ENCODE measurements at places on chromosomes 4 and X. TPM values are rescaled to one million over a fixed set of nuclear protein-coding genes. Genes with fewer than 3 reads are reported as not detected.

- no peak for DNase-seq
Observed at GRCh38 chrX:132227383-132228112, 8.3 kb upstream of the RAP2C start.

Gene HSD17B13
- 6.8 TPM for total RNA-seq

- DNase-seq: no peak
Observed at GRCh38 chr4:17740702-17741101, 40.7 kb downstream of the FAM184B start.

- no peak for DNase-seq
Observed at GRCh38 chr4:5118994-5119835, 67.9 kb downstream of the STK32B start.

Gene CLIC2
- total RNA-seq: 17.5 TPM

- DNase-seq: no peak
Observed at GRCh38 chrX:52363247-52363883, 5.5 kb upstream of the XAGE2 start.

GRCh38 chr4:185112104-185112503 lies 31.0 kb upstream of the SLC25A4 start:
- no peak for DNase-seq

GRCh38 chr4:148444296-148445070 lies 2.3 kb upstream of the NR3C2 start:
- DNase-seq: peak; percentile 23

GRCh38 chrX:153245288-153245731 lies 66.2 kb downstream of the MAGEA1 start:
- DNase-seq: no peak

DNA sequence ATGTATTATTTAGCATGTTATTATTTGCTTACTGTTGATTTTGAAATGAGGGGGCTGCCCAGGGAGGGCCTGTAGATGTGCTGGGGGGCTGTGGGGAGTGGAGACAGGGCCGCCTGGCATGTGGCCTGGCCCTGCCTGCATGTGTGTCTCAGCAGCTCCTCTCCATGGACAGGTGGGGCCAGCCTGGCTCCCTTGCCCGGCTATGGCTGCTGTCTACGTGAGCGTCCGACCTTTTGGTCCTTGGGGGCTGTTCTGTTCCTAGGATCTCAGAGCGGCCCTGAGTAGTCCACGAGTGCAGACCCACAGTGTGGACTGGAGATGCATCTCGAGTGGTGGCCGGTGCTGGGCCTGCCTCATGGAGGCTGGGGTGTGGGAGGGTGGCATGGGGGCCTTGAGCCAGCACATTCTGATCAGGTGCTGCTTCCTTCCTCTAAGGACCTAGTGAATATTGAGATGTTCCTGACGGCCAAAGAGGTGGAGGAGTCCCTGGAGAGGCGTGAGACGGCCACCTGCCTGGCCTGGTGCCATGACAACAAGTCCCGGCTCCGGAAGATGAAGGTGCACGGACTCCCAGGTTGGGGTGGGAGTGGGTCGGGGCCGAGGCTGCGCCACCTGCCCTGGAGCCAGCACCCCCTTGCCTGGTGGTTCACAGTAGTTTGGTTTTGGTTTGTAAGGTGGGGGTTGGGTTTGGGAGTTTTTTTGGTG lies 24.9 kb upstream of the UVSSA start:
- no peak for DNase-seq

DNA sequence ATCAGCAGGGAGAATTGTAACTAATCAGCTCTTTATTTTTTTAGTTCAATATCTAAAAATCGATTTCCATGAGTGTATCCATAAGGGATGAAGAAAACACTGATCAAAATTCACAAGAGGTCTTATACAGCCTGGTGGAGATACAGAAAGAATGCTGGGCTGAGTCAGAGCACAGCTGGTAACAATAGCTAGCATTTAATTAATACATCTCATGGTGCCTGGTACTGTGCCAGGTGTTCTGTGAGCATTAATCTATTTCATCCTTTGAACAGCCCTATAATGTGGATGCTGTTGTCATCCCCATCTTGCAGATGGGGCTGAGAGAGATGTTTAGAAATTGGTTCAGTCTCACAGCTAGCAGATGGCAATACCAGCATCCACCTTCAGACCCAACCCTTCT lies 250.9 kb upstream of the RPS6KA3 start:
- no peak for DNase-seq

GRCh38 chrX:70449457-70449966 lies 4.9 kb downstream of the DLG3 start:
- DNase-seq: no peak

DNA sequence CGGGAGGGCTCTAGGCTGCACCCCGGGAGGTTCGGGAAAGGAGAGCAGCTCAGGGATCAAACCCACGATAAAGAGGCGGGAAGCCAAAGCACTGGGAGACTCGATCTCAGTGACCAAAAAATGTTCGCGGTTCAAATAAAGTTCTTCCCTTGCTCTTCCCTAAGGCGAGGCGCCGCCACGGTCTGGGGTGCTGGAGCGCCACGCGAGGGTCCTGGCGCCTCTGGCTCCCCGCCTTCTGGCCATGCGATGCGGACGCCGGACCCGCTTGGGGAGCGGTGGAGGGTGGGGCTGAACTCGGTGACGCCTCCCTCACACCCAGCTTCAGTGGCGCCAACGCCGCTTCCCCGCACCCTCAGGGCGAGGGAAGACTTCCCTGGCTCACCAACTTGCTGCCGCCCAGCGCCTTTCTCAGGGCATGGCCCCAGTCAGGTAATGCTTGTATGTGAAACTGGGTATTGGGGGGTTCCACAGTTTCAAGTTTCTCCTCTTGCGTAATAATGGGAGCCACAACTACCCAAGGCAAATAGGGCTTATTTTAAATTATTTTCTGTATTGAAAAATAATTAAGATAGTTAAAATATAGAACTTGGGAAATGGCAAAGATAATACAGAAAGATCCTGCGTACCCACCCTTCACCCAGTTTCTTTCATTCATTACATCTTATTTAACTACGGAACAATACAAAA lies at the start of gene QRFPR:
Gene QRFPR (minus strand): TSS at position 243 of the 687 bp plus-strand sequence. CDS start 371 bp downstream, outside the sequence.
- DNase-seq: no peak

Gene LRAT
- total RNA-seq: 1.7 TPM

Gene GPR173
- 1.9 TPM for total RNA-seq

Gene BCORL1
- 4.9 TPM for total RNA-seq

GRCh38 chr4:174089711-174090110 lies 193.8 kb downstream of the FBXO8 start:
- DNase-seq: no peak

- no peak for DNase-seq
Observed at GRCh38 chr4:23856630-23857029, 33.2 kb downstream of the PPARGC1A start.

Gene RRAGB
- total RNA-seq: 14.9 TPM

Gene RHOXF2B
- not detected for total RNA-seq

DNA sequence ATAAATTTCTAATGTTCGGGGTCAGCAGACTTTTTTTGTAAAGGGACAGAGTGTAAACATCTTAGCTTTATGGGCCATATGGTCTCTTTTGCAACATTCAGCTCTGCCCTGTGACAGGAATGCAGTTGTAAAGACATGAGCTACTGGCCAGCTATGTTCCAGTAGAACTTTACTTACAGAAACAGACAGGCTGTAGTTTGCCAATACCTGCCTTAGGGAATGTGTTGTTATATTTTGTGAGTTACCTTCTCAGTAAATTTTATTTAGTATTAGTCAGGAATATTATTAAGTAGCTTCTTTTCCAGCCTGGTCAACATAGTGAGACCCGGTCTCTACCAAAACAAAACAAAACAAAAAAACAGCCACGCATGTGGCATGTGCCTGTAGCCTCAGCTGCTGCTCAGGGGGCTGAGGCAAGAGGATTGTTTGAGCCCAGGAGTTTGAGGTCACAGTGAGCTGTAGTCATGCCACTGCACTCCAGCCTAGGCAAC lies 48.7 kb downstream of the HTT start:
- no peak for DNase-seq

DNA sequence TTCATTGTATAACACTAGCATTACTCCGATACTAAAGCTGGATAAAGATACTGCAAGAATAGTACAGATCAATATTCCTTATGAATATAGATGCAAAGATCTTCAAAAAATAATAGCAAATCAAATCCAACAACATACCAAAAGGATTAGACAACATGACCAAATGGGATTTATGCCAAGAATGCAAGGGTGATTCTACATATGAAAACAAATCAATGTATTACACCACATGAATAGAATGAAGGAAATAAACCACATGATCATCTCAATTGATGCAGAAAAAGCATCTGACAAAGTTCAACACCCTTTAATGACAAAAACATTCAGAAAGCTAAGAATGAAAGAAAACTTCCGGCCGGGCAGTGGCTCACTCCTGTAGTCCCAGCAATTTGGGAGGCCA lies 42.8 kb downstream of the CUL4B start:
- DNase-seq: no peak

Gene GAGE1
- total RNA-seq: not detected

Gene RHOXF1
- total RNA-seq: not detected

- DNase-seq: no peak
Observed at GRCh38 chrX:108163333-108164082, 71.9 kb downstream of the ATG4A start.

Gene ADAD1
- not detected for total RNA-seq

Gene SLC25A31
- not detected for total RNA-seq

Gene SPATA18
- total RNA-seq: 2.0 TPM

Gene RBM47
- 56.6 TPM for total RNA-seq

DNA sequence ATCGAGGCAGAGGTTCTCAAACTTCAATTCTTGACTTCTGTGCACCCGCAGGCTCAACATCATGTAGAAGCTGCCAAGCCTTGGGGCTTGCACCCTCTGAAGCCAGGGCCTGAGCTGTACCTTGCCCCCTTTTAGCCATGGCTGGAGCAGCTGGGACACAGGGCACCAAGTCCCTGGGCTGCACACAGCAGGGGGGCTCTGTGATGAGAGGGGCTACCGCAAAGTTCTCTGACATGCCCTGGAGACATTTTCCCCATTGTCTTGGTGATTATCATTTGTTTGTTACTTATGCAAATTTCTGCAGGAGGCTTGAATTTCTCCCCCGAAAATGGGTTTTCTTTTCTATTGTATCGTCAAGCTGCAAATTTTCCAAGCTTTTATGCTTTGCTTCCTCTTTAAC lies 4.9 kb upstream of the MAGEB17 start:
- no peak for DNase-seq

- no peak for DNase-seq
Observed at GRCh38 chrX:97211070-97211469, 327.4 kb downstream of the RPA4 start.

DNA sequence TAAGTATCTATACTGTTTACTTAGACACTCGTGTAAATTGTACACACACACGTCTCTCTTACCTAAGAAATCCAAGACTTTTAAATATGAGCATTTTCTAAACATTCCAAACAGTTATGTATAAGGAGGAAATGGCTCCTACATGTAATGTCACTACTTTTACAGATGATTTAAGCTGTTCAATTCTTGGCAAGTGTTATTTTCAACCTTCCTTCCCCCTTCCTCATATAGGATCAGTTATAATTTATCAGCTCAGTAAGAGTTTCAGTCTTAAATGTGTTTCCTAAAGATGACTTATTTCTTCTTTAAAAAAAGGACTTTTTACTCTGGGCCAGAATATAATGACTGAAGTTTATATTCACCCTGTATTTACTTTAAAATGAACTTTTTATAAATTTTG lies 601.1 kb downstream of the ANKRD50 start:
- no peak for DNase-seq

DNA sequence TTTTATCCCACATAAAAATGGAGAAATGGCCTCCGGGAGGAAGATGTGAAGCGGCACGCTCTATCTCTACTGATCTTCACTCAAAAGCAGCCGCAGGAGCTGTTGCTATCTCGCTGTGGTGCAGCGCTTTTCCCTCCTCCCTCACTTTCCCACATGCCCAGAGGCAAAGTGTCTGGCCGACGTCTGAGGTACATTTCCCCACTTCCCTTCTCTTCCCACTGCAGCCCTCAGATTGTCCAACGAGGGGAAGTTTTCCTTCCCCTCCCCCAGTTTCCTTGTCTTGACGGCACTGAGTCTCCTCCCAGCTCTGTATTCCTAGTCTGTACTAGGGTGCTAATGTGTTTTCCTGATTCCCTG lies 660 bp upstream of the COL25A1 start:
- DNase-seq: no peak

- DNase-seq: no peak
Observed at GRCh38 chr4:122746485-122746965, 14.0 kb downstream of the BBS12 start.

Gene ITM2A
- 106 TPM for total RNA-seq

DNA sequence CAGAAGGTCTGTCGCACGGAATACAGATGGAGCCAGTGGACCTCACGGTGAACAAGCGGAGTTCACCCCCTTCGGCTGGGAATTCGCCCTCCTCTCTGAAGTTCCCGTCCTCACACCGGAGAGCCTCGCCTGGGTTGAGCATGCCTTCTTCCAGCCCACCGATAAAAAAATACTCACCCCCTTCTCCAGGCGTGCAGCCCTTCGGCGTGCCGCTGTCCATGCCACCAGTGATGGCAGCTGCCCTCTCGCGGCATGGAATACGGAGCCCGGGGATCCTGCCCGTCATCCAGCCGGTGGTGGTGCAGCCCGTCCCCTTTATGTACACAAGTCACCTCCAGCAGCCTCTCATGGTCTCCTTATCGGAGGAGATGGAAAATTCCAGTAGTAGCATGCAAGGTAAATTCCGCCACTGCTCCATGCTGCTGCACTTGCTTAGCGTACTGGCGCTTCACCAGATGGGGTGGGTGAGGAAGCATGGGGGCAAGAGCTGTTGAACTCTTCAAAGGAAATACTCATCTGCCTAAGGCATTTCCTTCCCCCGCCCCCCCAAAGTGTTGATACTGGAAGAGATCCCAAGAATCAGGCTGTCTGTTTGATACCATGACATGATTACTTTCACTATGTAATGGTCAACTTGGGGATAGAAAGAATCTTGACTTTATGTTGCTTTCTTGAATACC lies 24.8 kb downstream of the KLF3 start:
- no peak for DNase-seq

GRCh38 chr4:10808591-10808990 lies 124.0 kb upstream of the CLNK start:
- DNase-seq: no peak

Gene GABRG1
- total RNA-seq: not detected
